ENCODE measurements at places on chromosomes 7 and 10. TPM values are rescaled to one million over a fixed set of nuclear protein-coding genes. Genes with fewer than 3 reads are reported as not detected.

Gene SPDYE5
- total RNA-seq: not detected

Gene PDE6C
- not detected for total RNA-seq

Gene GPRIN2
- 5.8 TPM for total RNA-seq

Gene GPR37
- total RNA-seq: 10.5 TPM

Gene CRHR2
- not detected for total RNA-seq

Gene IFIT2
- total RNA-seq: 6.9 TPM

DNA sequence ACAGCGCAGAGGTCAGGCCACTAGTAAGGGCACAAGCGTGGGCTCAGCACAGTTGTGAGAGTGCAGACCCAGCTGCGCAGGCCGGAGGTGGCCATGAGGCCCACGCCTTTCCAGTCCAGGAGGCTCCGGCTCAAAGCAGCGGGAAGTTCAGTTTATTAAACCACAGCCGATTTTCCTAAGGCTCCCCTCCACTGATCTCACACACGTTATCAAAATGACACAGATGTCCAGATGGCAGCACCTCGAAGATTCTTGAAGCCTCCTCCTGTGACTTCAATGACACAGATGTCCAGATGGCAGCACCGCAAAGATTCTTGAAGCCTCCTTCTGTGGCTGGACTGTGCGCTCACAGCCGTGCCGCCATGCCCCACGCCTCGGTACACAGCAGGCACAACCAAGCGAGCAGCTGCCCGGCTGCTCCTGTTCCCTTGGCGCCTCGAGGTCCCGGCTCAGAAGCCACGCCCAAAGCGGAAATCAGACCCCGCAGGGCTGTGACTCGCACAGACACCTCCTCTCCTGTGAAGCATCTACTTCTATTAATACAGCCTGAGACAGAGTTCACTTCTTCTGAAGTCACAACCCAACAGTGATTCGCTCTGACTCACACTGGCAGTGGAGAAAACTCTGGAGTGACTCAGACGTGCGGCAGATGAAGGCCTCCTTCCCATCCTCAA is 122.7 kb downstream of the MAD1L1 start:
- DNase-seq: peak; percentile 97

DNA sequence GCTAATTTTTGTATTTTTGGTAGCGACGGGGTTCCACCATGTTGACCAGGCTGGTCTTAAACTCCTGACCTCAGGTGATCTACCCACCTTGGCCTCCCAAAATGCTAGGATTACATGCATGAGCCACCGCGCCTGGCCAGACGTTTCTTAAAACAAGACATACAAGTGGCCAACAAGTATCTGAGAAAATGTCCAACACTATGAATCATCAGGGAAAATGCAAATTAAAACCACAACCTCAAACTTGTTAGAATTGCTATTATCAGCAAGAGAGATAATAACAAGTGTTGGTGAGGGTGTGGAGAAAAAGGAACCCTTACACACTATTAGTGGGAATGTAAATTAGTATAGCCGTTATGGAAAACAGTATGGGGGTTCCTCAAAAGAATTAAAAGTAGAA is 148.6 kb downstream of the SUGCT start:
- DNase-seq: no peak

DNA sequence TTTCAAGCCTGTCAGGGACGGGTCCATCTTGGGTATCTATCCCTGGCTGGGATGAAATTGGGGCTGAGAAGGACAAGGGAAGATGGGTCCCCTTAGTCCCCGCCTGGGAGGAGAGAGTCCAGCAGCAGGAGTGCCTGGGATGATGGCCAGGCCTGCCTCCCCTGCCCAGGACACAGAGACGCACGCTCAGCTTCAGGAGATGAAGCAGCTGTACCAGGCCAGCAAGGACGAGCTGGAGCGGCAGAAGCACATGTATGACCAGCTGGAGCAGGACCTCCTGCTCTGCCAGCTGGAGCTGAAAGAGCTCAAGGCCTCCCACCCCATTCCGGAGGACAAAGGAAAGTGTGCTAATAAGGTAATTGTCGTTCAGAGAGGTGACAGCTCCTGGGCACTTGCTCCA is 15.4 kb downstream of the CCDC136 start:
- DNase-seq: no peak

DNA sequence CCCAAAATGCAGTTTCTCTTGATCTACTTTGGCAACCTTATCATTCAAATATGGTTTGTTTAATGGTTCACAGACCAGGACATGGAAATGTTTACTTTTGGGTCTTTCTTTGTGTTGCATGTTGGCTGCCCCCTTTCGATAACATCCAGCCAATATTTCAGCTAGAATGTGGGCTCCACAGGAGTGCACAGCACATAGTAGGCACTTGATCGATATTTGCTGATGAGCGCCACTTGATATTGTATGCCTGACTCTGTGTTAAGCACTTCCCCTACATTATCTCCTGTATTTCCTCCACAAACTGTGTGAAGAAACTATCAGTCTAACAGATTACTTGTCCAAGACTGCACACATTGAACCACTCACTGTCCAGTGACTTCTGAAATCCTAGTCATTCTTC is 60.2 kb downstream of the SMURF1 start:
- no peak for DNase-seq

- peak; percentile 65 for DNase-seq
These were observed 89.9 kb upstream of the LSM8 start for GRCh38 chr7:118094044-118094443.

DNA sequence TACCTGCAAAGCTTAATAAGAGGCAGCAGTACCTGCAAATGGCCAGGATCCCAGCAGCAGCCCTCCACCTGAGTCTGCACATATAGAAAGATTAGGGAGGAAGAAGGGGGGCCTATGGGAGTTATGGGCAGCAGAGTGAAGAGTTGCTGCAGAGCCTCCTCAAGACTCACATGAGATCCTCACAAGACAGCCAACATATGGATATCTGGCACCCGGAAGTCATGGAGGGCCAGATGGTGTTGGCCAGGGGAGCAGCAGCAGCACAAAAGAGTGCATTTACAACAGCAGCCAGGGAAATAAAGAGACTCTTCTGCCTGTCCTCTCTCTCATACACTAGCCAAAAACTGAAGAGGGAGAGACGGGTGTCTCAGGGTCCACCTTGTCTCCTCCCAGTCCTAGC is 4.0 kb upstream of the TAS2R40 start:
- DNase-seq: no peak

GRCh38 chr10:80894797-80895467 is 357.2 kb downstream of the SH2D4B start:
- no peak for DNase-seq

DNA sequence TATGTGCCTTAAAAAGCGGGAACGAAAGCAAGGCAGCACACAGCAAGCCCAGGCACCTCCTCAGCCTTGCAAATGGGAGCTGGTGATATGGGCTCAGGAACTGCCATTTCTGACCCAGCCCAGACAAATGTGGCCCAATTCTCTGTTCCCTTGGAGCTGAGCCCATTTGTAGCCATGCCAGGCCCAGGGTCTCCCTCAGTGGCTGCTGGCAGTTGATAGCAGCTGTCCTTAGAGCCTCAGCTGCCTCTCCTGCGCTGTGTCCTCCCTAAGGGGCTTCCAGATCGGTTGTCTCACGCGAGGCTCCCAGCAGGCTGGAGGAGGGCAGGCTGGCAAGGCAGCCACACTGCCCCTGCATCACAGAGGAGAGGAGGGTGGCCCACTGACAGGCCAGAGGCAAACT is 275.8 kb downstream of the KCNMA1 start:
- no peak for DNase-seq

All from PC-3 (cell line).